ENCODE measurements at places on chromosomes 1 and 21.

- DNase-seq: no peak
These were observed 344.8 kb downstream of the SIPA1L2 start for GRCh38 chr1:232285138-232285537.

- DNase-seq: no peak
These were observed 68.1 kb upstream of the APP start for GRCh38 chr21:26238646-26239045.

DNA sequence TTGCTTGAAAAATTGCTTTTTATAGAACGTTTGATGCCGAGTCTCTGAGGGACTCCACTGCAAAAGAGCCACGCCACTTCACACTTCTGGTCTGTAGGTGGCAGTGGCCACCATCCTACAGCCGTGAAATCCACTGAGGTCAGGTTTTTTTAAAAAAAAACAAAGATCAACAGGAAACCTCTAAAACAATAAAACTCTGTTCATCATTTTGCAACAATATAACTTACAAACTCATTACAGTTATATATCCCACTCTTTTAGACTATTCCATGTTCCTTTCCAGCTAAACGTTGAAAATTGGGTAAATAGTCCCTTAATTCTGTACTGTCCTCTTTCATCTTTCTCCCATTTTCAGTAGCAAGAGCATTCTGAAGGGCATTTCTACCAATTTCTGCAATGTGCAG, 64.6 kb upstream of the FMN2 start:
- DNase-seq: no peak

DNA sequence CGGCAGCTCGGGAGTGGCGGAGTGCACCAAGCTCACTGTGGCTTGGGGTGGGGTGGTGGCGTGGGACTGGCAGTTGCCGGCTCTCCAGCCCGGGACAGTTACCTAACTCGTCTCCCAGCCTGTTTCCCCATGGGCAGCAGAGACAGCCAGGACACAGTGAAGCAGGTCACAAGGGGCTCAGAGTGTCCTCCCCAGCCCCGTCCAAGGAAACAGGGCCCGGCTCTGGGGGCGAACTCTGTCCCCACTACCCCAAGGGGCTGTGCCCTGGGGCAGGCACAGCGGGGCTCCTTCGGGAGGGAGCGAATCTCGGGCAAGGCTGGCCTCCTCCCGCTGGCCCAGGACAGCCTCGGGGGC, 759 bp downstream of the GPR157 start:
- no peak for DNase-seq

DNA sequence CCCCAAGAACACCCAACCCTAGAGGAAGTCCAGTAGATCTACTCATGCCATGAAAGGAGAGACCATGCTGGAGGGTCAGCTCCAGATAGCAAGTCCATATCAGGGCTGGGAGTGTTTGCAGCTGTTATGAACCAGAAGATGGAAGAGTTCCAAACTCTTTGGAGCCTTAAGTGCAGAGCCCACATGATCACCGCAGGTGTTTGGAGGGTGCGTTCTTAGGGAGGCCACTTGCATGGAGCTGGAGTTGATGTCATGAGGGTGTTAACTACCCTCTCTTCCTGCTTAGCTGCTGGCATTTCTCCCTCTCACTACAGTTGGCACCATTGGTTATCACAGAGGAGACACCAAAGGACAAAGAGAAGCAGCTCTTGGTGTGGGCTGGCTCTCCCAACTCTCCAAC, 616.9 kb downstream of the AJAP1 start:
- no peak for DNase-seq

GRCh38 chr1:231584117-231584516, 42.5 kb upstream of the DISC1 start:
- no peak for DNase-seq

GRCh38 chr1:202122639-202123335, at the start of gene GPR37L1:
Gene GPR37L1 (plus strand): TSS chr1:202122917. CDS start chr1:202122964, 47 bp downstream.
- DNase-seq: no peak

DNA sequence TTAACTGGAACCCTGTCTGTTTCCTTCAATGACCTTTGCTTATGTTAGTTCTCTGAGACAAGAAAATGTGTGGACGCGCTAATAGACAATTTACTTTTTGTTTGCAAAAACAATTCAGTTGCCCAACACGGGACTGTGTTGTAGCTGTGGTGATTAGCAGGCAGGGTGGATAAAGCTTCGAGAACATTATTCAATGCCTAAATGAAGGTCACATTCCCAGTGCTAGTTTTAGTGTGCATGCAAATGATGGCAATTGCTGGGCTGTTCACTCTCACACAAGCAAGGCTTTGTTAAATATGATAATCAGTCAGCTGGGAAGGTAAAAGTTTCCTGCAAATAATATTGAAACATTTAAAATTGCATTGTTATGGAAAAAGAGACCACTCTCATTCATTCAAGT, 188.4 kb downstream of the BACH1 start:
- DNase-seq: no peak

DNA sequence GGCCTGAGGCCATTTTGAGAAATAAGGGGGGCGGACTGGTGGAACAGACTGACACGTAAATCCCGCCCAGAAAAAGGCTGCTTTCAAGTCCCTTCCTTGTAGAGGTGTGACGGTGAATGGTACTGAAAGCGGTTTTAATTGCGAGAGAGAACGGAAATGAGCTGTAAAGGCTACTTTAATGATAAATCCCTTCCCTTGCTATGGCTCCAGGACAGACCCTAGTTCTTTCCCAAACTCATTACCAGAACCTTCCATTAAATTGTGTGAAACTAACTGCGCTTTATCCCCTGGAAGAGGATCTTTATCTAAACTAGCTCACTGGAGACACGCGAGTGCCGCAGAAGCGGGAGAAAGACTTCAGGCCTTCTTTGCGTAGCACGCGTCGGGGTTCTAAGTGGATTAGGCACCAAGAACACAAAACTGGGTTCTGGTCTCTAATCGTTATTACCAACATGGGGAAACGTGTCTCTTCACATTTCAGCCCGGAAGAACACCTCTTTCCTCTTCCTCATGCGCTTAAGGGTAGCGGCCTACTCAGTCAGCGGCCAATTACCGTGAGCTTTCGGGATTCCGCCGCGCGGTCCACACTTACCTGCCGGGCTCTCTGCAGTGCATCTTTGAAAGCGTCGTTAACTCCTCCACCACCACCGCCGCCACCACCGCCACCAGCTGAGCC, 441 bp downstream of the FUBP1 start:
- DNase-seq: peak; percentile 62

- no peak for DNase-seq
These were observed 79.3 kb downstream of the HMCN1 start for GRCh38 chr1:185813401-185813979.

- no peak for DNase-seq
These were observed 88.5 kb downstream of the CEP350 start for GRCh38 chr1:180042988-180043622.

DNA sequence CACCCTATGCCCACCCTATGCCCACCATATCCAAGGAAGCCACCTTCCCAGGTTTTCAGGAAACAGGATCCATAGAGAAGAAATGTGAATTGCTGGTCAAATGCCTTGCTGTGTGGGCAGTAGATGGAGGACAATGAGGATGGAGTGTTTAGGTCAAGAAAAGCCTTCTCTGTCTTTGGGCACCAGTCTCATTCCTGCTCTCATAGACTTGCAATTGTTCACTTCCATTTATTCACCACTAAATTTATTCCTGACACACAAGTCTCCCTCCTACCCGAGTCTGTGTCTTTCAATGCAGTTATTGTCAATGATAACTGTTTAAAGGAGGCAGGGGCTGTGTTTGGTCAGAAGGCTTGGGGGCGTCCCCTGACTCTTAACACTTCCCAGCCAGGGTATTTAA, 48.0 kb upstream of the ITPKB start:
- DNase-seq: no peak

DNA sequence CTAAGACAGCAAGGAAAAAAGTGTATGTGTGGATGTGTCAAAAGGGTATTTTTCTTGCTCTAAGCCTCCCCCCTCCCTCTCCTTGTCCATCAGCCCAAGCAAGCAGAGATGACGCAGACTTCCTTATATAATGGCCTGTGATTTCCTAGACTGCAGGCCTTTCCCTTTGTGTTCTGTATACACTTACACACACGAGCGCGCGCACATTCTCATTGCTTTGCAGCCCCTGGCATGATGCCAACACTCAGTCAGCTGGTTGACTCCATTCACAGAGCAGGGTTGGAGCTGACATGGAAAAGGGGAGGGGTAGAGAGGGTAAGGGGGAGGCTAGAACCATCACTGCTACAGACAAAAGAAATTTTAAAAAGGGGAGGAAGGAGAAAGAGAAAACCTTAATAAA, 41.8 kb downstream of the GATAD2B start:
- DNase-seq: no peak

DNA sequence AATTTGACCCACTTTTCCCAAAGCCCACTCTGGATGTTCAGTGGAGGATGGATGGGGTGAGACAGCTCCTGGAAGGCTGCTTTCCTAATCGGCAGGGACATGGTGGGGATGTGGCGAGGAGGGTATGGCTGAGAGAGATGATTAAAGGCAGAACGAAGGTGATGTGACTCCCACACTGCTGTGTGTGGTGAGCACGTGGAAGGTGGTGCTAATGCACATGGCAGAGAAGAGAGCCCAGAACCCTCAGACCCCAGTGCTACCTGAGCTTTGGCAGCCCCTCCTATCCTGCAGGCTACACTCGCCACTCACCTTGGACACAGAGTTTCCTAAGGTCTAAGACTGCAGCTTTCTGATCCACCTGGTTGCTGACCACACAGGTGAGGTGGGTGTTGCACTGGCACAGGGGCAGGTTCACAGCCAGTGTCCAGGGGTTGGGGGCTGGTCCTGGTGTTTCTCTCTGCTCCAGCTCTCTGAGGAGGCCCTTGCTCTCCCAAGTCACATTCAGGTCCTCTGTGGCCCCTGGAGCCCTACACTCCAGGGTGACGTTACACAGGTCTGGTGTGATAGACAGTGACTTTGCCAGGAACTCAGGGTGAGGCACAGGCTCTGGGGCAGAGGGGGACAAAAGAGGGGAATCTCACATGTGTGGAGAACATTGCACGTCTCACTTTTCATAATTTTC, 151.4 kb upstream of the ETV3 start:
- no peak for DNase-seq

GRCh38 chr1:198638894-198639635, at the start of gene PTPRC:
Gene PTPRC (plus strand): TSS chr1:198639040. CDS start chr1:198639269, 229 bp downstream.
- DNase-seq: no peak
